ENCODE measurements at places on chromosomes 7 and 10.

- no peak for DNase-seq
Measured at GRCh38 chr7:117730390-117730789, 142.9 kb downstream of the CTTNBP2 start.

DNA sequence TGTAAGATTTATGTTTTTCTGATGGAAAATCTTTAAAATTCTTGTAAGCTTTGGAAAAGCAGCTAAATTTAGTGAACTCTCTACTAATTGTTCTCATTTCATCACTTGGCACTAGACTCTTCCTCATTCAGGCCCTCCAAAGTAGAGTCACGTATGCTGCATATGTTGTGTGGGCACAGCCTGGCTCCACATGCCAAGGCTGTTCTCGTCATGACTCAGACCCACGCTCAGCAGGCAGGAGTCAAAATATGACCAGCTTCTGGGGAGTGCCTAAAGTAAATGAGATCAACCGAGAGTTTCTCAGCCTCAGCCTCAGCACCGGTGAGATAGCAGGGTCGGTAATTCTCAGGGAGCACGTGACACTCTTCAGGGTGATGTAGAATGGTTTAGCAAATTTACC lies 1672.9 kb downstream of the REEP3 start:
- no peak for DNase-seq

- no peak for DNase-seq
Measured at GRCh38 chr7:99498546-99498944, 1.5 kb downstream of the ZNF394 start.

DNA sequence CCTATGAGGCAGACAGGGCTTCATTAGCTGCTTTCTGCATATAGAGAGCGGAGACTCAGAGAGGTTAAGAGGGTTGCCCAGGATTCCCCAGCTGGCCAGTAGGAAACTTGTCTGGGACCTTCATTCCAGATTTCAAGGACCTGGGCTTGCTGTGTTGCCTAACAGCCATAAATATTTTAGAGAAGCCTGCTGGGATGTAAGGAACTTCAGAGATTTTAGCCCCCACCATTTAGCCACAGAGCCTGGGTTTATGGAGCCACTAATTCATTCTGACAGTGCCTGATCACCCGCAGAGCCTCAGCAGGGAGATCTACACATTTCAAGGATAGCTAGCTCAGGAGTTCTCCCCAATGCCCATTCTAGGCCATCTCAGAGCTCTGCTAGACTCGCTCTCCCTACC lies 56.6 kb upstream of the TRUB1 start:
- DNase-seq = no peak

DNA sequence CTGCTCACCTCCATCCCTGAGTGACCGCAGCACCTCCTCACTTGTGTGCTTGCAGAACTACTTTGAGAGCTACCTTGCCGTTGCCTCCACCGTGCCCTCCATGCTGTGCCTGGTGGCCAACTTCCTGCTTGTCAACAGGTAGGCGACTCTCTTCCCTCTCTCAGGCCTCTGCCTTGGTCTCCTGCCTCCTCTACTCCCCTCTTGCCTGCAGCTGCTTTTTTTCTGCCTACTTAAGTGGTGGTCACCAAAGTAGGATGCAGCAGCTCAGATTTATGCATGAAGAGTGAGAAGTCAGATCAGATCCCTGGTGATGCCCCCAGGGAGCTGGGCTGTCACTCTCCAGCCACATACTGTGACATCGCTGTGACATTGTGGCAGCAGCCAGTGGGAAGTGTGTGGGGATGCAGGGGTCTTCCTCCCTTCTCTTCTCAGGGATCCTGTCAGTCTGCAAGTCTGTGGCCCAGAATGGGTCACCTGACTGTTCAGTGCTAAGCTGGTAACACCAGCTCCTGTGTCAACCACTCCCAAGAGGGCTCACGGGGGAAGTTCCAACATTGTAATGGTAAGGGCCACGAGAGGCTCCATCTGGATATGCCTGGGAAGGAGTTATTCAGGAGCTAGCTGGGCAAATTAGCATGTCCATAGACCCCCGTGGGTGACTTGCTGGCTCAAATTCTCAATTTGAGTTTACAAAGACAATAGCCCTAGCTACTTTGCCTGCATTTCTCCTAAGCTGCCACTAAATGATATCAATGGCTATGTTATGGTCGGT lies 25.3 kb downstream of the SLC29A3 start:
- DNase-seq = no peak

DNA sequence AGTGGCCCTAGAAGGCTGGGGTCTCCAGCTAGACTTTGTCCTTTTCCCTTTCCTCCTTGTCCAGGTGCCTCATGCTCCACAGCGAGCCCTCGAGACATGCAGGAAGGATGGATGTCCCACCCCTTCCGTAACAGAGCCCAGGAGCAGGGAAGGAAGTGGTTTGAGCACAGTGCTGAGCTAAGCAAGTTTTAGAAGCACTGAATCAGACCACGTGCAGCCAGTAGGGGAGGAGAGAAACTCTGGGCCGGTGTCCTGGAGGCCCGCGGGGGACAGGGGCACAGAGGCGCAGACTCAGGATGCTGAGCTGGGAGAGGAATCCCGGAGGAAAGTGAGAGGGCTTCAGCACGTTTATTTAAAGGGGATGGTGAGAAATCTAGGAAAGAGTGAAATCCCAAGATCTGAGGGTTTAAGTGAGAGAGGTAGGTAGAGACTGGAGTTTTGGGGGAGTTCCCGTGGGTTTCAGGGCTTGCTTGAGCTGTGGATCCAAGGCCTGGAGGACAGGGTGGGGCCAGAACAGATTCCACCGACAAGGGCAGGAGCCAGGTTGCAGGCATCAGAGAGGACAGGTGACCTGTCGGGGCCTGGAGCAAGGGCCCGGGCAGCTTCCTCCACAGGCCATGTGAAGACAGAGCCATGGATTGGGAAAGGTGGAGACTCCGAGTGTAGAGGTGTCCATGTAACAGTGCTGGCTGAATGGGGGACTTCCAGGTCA lies 4.4 kb upstream of the IRF5 start:
- peak; percentile 54 for DNase-seq

DNA sequence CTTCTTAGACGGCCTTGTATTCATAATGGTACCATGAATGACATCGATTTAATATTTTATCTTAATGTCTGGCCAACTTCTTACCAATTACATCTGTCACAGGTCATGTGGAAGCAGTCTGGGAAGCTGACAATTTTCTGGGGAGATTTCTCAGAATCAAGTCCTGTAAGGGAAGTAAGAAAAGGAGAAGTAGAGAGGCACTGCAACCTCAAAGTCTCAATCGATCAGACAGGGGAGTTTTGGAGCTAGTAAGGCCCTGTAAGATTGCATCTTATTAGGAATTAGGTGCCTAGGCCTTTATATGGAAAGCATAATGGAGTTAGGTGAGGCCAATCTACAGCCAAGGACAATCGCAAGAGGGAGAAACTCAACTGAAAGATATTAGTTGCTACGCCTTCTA lies 694.6 kb upstream of the SORCS1 start:
- DNase-seq = no peak

GRCh38 chr7:138170959-138171703 lies 94.9 kb downstream of the AKR1D1 start:
- DNase-seq = no peak

Data from central memory CD4-positive, alpha-beta T cell (primary cell).